Smooth muscle cell of the umbilical artery (primary cell): ENCODE measurements at places on chromosomes 3 and 15. TPM values are rescaled to one million over a fixed set of nuclear protein-coding genes. Genes with fewer than 3 reads are reported as not detected.

Gene PPP4R2
- total RNA-seq = 82.1 and 124 TPM in 2 replicates

Gene CACNA2D2
- 0.05 TPM in 1 of 2 replicates, not detected in the other for total RNA-seq

Gene CSPG5
- total RNA-seq = 0.18 and 0.30 TPM in 2 replicates

Gene TEX9
- total RNA-seq = 4.5 and 6.1 TPM in 2 replicates
